ENCODE measurements at places on chromosomes 1 and 21.

DNA sequence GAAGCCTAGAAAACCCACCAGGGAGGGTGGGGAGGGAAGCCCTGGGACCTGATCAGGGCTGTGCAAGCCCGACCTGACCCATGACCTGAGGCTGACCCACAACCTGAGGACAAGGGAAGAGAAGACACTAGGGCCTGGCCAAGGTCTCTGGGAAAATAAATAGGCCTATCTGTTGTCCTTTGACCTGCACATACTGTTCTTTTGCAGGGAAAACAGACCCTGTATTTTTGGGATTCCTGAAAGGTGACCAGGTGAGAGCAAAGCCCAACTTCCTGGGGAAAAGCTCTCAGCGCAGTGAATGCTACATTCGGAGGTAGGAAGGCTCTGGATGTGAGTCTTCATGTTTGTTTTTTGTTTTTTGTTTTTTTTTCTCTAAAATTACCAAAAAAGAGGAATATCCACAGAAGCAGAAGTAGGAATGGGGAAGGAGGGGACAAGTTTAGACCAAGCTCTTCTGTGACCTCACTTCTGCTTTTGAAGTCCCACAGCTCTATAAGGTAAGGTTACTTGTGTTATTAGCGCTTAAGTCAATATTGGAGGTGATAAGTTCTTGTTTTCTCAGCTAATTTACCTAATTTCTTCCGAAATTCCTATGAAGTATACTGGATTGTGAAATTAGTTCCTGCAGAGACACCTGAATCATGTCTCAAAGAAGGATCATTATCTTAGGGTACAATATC, 26.2 kb upstream of the LYST start:
- no peak for DNase-seq

- DNase-seq = no peak
These were observed 26.5 kb upstream of the RPL11 start for GRCh38 chr1:23664837-23665795.

DNA sequence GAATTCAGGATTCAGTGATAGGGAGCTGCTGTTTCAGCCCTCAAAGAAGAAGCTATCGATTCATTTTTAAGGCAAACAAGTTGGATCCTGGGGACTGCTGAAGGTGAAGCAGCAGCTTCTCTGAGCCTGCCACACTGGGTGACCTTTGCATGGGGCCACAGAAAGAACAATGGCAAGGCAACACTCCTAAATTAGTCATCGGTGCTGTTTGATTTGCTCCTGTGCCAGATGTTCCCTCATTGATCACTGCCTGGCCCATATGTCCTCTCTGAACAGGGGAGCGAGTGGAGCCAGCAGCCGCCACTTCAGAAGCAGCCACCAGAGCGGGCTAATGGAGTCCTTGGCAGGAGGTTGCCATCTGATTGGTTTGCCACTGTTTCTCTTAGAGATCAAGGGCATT, 391.5 kb downstream of the NTNG1 start:
- no peak for DNase-seq

DNA sequence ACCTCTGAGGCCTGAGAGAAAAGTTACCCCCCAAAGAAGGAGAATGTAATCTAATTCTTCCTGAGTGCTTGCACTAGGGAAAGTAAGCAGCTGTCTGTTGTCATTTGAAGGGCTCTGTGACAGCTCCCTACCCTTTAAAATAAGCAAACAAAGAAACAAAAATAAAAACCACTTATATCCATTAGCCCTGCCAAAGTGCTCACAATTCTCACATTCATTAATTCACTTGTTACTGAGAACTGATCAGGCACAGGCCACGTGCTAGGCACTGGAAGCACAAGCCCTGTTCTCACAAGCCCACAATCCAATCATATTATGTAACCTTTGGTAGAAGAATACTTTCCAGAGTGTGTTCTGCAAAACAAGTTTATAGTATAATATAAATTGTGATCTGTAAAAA, 199.4 kb downstream of the ZC3H11B start:
- no peak for DNase-seq

DNA sequence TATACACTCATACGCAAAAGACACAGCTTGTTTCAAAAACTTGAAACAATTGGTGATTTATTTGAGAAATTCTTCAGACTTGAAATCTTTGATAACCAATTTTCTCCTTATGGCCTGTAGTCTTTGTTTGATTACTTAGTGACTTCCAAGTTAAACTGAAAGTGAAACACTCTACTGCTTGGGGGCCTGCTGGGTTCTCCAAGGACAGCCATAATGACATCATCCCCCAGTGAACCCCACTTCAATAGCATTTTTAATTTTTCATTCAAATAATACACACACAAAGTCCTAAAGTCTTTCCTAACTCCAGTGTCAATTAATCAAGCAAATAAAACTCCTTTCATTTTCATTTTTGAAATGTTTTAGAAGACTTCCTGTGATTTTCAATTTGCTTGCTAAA, 59.2 kb downstream of the KRTAP19-8 start:
- no peak for DNase-seq

DNA sequence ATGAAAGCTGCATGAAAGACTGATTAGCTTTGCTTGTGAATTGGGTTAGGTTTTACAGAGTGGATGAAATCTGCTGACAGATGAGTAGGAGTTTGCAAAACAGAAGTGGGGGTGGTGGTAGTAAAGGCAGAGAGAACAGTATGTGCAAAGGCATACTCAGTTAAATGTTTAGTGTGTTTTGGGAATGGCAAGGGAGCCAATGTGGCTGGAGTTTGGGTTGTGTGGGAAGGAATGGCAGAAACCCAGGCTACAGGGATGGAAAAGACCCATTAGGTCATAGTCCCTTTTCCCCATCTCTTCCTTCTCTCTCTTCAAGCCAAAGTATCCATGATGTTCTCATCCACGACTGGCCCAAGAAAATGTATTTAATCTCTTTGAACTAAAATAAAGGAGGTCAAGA, 362.2 kb upstream of the LYPLAL1 start:
- DNase-seq = no peak

DNA sequence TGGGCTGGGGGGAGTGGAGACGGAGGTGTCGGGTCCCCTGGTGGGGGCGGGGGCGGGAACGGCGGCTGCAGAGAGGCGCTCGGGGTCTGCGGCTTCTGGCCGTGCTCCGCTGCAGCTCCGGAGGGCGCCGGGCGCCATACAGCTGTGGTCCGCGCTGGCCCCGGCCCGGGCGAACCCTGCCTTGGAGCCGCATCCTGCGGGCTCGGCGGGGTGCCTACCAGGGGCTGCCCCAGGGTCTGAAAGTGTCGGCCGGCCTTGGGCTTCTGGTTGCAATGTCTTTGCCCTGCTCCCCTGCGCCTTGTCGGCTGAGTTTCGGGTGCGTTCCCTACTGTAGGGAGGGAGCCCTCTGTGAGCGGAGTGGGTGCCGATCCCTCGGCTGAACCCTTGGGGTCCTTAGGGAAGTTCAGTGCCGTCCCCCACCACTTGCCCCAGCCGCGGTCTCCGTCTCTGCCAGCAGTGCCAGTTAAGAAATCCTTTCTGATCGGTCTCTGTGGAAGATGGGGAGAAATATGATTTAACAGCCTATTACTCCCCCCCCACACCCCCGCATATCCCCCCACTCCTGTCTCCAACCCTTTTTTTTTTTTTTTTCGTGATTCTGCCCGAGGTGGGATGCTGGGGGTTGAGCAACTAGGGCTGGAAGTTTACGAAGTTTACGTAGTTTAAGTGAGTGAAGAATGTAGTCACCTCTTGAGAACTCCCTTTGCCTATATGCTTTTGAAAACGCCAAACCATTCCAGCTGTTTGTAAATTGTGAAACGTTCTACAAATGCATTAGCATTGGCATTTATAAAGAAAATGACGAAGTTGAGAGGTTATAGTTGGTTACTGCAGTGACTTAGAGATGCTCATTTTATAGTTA, 588 bp downstream of the NEXN start:
- DNase-seq = no peak

GRCh38 chr1:205933671-205934618, 9.3 kb downstream of the SLC26A9 start:
- no peak for DNase-seq

- DNase-seq = no peak
These were observed 163.4 kb downstream of the TRIM33 start for GRCh38 chr1:114347431-114348209.

GRCh38 chr1:36408479-36408878, 10.8 kb upstream of the LSM10 start:
- no peak for DNase-seq

- no peak for DNase-seq
These were observed 30.9 kb downstream of the VWA5B1 start for GRCh38 chr1:20321573-20321972.

DNA sequence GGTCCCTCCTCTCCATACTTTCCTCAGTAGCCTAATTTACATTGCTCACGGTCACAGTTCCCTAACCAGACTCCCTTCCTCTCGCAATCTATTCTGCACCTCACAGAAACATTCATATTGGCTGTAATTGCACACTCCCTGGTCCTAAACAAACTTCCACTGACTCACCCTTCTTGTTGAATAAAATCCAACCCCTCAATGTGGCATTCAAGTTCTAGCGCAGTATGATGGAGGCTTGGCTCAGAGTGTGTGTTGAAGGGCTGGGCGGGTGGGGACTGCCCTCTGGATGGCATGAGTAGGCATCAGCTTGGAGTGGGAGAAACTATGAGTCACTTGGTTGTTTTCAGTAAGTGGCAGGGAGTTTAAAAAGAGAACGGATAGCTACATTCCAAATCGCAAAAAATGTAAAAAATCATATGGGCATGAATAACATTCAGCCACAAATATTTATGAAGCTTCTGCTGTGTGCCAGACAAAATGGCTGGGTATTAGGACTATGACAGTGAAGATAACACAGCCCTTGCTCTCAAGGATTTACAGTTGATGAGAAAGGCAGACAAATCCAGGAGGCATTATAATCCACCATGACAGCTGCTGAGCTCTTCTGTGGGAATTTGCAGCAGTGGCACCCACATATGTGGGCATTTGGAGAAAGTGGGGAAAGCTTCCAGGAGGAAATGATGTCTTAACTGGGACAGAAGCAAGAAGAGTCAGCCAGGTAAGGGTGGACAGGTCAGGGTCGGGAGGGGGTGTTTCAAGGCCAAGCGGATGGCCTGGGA, 42.2 kb upstream of the LYST start:
- DNase-seq = no peak

- no peak for DNase-seq
These were observed 587 bp downstream of the NKAIN1 start for GRCh38 chr1:31238986-31239613.

DNA sequence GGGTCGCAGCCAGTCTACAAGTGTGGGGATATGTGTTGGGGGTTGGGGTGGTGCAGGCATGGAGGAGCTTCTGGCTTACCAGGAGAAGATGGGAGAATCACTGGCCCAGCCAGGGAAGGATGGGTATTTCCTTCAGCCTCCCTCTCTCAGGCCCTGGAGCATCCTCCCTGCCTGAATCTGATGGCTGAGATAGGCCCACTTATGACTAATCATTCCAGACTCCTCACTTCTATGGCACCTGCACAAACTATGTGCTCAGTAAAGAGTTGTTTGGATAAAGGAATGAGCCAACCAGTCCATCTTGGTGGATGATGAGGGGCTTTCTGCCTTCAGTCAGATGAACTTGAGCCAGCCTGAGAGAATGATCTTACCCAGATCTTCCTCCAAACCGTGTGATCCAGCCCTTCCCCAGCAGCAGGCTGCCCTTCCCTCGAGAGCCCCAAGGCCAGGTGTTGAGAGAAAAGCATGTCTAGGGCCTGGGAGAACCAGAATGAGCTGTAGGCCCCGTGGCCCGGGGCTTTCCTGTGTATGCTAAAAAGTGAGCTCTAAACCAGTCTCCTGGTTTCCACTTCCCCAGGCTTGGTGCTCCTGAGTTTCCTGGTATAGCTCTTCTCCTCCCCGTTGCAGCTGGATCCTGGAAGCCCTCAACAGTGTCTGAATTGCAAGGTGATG, 1.3 kb downstream of the GPA33 start:
- no peak for DNase-seq

GRCh38 chr1:198606020-198606438, 32.8 kb upstream of the PTPRC start:
- DNase-seq = no peak

GRCh38 chr1:233844692-233845091, 59.8 kb upstream of the SLC35F3 start:
- no peak for DNase-seq

DNA sequence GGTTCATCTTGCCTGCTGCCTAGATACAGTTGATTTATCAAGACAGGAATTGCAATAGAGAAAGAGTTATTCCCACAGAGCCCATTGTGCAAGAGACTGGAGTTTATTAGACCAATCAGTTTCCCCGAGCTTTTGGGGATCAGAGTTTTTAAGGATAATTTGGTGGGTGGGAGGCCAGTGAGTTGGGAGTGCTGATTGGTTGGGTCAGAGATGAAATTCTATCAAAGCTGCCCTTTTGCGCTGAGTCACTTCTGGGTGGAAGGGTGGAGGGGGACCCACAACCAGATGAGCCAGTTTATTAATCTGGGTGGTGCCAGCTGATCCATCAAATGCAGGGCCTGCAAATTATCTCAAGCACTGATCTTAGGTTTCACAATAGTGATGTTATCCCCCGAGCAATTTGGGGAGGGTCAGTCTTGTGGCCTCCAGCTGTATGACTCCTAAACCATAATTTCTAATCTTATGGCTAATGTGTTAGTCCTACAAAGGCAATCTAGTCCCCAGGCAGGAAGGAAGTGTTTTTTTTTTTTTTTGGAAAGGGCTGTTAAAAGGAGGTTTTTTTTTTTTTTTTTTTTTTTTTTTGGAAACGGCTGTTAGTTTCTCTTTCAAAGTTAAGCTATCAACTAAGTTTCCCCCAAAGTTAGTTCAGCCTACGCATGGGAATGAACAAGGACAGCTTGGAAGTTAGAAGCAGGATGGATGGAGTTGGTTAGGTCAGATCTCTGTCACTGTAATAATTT, 7.4 kb downstream of the SLC16A4 start:
- no peak for DNase-seq

DNA sequence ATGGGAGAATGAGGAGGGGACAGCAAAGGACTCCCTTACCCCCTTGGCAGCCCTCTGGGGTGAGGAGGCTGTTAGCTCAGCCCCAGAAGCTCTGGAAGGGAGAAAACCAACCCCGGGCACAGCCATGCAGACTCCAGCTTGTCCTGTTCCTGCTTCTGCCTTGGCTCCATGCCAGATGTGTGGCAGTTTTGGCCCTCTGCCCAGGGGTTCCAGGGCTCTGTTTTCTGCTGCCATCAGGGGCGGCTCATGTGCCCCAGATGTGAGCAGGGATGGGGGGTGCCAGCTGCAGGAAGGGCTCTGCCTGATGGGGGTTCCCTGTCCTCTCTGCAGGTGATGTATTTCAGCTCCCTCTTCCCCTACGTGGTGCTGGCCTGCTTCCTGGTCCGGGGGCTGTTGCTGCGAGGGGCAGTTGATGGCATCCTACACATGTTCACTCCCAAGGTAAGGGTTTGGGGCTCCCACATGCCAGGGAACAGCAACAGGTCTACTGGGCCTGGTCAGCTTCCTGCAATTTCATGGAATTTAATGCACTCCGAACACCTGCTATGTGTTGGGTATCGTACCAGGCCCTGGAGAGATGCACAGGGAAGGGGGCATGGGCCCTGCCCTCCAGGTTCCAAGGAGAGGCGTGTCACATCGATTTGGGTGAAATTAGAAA, 26.1 kb downstream of the SLC6A17 start:
- no peak for DNase-seq
